ENCODE measurements at places on chromosomes 3 and 15.

GRCh38 chr3:72100601-72101187 is 315.7 kb upstream of the PROK2 start:
- H3K4me1 ChIP-seq = peaks cover 19% of the 10 kb centered on the region
- H3K4me3 ChIP-seq = peak overlapping the region; percentile 47
- peak overlapping the region; percentile 44 for H3K27ac ChIP-seq
- peak; percentile 86 for DNase-seq
- no peaks in the 10 kb centered on the region for H3K36me3 ChIP-seq
- no peaks in the 10 kb centered on the region for H3K27me3 ChIP-seq

- H3K4me3 ChIP-seq = peak within 1 kb of the TSS; percentile 84
- DNase-seq = no peak
- peak within 1 kb of the TSS; percentile 13 for H3K27ac ChIP-seq
Measured at GRCh38 chr3:54122324-54123002, at the start of gene CACNA2D3. TSS of gene CACNA2D3 (plus strand) at chr3:54122552.

DNA sequence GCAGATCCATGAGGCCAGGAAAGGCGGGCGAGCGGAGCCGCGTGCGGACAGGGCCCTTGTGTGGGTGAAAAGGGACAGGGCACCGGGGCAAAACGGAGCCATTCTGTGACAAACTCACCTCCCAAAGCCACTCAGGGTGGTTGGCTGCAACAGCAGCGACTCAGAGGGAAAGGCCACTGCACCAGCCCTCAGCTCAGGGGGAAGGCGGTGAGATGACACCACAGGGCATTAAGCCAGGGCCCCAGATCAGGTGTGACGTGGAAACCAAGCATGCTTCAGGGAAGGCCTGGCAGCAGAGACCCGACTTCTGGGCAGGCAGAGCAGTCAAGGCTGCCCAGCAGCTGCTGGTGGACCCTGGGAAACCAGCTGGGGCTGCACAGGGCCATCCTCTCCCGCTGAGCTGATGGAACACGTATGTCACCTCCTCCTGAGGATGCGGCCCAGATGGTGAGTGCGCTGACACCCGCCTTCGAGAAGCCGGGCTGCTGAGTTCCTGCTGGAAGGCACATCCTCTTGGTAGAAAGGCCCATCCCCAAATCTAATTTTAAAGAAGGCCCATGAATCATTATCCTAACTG is 82.3 kb downstream of the CHSY1 start:
- H3K4me3 ChIP-seq = no peak overlapping the region
- H3K27me3 ChIP-seq = no peaks in the 10 kb centered on the region
- DNase-seq = no peak
- peaks cover 10% of the 10 kb centered on the region for H3K36me3 ChIP-seq

DNA sequence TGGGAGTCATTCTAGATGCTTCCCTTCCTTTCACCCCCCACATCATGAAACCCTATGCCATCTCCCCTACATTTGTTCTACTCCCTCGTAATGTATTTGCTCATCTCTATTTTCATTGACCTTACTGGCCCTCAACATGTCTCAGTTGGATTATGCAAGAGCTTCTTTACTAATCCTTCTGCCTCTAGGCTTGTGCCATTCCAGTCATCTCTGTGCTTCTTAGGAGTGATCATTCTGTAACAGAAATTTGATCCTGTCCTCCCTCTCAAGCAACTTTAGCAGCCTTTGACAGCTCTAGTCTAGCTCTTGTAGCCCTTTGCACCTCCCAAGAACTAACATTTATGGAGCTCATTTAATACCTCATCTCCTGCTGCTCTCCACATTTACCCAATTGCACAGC is 64.7 kb downstream of the ISL2 start:
- H3K36me3 ChIP-seq = peaks cover 30% of the 10 kb centered on the region
- no peaks in the 10 kb centered on the region for H3K4me1 ChIP-seq
- no peak overlapping the region for H3K4me3 ChIP-seq

GRCh38 chr3:101827211-101828174 is 21.8 kb upstream of the NFKBIZ start:
- peak overlapping the region; percentile 63 for H3K4me3 ChIP-seq
- H3K27me3 ChIP-seq = no peaks in the 10 kb centered on the region

DNA sequence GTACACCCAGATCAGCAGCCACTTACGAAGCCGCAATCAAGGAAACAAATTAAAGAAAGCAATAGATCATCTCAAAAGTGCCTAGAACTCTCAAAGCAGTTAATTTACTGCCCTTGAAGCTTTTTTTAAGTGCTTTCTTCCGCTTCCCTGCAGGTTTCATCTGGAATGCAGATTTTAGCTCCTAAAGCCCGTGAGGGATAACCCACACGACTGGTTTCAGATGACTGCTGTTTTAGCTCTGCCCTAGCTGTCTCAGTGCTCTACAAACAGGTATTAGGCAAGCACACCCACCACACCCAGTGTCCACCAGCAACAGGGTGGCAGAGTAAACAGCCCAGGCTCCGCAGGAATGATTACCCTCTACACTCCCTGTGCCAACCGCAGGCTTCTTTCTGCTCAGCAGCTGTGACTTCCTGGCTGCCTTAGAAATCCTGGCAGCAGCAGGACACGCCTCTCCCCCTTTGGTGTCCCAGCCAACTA is 126.0 kb downstream of the FMN1 start:
- DNase-seq = no peak
- no peak overlapping the region for H3K4me3 ChIP-seq
- no peaks in the 10 kb centered on the region for H3K36me3 ChIP-seq
- no peaks in the 10 kb centered on the region for H3K4me1 ChIP-seq
- H3K27me3 ChIP-seq = no peaks in the 10 kb centered on the region
- no peak overlapping the region for H3K27ac ChIP-seq

DNA sequence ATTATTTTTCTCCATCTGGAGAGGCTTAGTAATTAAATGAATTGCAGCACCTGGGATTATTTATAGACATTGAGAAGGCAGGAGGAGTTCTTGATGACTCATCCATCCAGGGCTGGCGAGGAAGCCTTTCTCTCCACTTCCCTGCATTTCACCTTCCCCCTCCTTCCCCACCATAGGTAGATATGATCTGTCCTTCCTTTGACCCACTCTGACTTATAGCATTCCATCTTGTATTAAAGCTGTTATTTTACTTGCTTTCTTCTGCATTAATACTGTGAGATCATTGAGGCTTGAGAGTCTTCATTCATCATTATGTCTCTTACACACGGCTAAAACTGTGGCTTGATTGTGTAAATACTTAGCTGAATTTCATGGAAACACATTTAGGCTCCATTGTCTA is 288.8 kb downstream of the FEZF2 start:
- DNase-seq = no peak
- H3K4me1 ChIP-seq = peaks cover 2% of the 10 kb centered on the region
- H3K27ac ChIP-seq = no peak overlapping the region
- no peak overlapping the region for H3K4me3 ChIP-seq
- H3K36me3 ChIP-seq = no peaks in the 10 kb centered on the region

GRCh38 chr3:126570103-126570541 is 11.4 kb upstream of the C3orf22 start:
- DNase-seq = no peak
- H3K27me3 ChIP-seq = no peaks in the 10 kb centered on the region
- no peak overlapping the region for H3K4me3 ChIP-seq
- H3K4me1 ChIP-seq = no peaks in the 10 kb centered on the region
- no peak overlapping the region for H3K27ac ChIP-seq

- no peak for DNase-seq
- no peaks in the 10 kb centered on the region for H3K27me3 ChIP-seq
- no peak overlapping the region for H3K27ac ChIP-seq
- peaks cover 99% of the 10 kb centered on the region for H3K36me3 ChIP-seq
- H3K4me1 ChIP-seq = no peaks in the 10 kb centered on the region
- H3K4me3 ChIP-seq = no peak overlapping the region
Measured at GRCh38 chr15:23002920-23003319, 22.8 kb upstream of the CYFIP1 start.

GRCh38 chr3:143951351-143951971 is 20.2 kb upstream of the DIPK2A start:
- H3K27me3 ChIP-seq = no peaks in the 10 kb centered on the region
- H3K4me1 ChIP-seq = no peaks in the 10 kb centered on the region
- no peak for DNase-seq
- no peaks in the 10 kb centered on the region for H3K36me3 ChIP-seq

GRCh38 chr15:43794269-43795037 is 2.3 kb downstream of the SERF2 start:
- H3K27me3 ChIP-seq = no peaks in the 10 kb centered on the region
- no peak for DNase-seq
- H3K36me3 ChIP-seq = peaks cover 31% of the 10 kb centered on the region

GRCh38 chr3:113166719-113167492 is 44.5 kb upstream of the BOC start:
- H3K36me3 ChIP-seq = no peaks in the 10 kb centered on the region
- no peaks in the 10 kb centered on the region for H3K27me3 ChIP-seq
- no peak overlapping the region for H3K4me3 ChIP-seq

DNA sequence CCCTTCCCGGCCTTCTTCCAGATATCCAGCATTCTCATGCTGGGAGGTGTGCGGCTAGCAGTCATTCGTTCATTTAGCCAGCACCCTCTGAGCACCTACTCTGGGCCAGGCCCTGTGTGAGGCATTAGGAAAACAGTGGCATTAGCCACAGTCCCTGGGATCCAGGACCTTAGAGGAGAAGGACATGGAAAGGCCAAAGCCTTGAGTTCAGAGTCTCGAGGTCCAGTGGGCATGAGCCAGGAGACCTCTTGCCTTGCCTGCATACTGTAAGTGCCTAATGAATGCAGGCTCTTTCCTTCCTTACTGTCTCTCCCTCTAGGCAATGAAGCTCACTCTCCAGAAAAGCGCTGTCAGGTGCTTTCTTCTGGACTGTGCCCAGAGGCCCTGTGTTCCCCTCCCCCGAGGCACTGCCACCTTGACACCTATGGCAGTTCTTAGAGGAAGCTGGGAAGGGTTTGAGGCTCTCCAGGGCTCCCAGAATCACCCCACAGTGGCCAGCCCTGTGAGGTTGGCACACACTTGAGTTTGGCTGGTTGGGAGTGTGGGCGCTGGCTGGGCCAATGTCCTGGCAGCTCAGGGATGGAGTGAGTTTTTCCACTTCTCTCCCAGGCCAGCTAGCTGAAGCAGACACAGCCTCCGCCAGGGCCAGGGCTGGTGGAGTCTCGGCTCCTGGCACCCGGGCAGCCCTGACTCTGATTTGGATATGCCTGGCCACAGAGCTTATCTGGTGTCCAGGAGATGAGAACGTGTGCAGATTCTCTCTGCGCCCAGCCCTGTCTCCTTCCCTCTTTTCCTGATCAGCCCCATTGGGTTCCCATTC is 5.4 kb downstream of the CORO2B start:
- peak overlapping the region; percentile 45 for H3K27ac ChIP-seq
- H3K36me3 ChIP-seq = no peaks in the 10 kb centered on the region
- no peaks in the 10 kb centered on the region for H3K4me1 ChIP-seq
- no peaks in the 10 kb centered on the region for H3K27me3 ChIP-seq

GRCh38 chr15:67183443-67184169 is 70.9 kb downstream of the AAGAB start:
- no peak overlapping the region for H3K4me3 ChIP-seq
- H3K4me1 ChIP-seq = peaks cover 32% of the 10 kb centered on the region
- no peaks in the 10 kb centered on the region for H3K27me3 ChIP-seq

DNA sequence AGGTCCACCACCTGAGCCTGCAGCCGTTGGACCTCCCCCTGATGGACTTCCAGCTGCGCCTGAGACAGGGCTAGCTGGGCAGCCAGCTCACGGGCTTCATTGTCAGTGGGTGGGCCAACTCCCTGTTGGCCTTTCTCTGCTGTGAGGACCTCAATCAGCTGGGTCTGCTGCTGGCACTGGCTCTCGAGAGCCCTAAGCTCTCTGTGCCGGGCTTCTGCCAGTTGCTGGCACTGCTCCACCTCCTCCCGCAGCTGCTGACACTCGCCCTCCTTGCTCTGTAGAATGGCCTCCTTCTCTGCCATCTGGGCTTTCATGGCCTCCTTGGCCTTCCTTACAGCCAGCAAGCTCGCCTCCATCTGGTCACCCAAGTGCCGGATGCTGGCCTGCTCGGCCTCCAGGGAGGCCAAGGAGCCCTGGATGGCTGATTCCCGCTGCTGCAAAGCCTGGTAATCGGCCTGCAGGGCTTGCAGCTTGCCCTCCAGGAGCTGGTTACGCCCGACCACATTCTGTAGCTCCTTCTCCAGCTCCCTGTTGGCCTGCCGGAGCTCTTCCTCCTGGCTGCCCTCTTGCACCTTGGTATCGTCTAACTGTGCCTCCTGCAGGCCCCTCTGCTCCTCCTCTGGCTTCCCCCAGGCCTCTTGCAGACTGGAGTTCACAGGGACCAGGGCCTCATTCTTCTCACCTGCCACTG is 23.8 kb downstream of the CXCR6 start:
- DNase-seq = no peak
- H3K4me1 ChIP-seq = peaks cover 17% of the 10 kb centered on the region
- H3K36me3 ChIP-seq = peaks cover 91% of the 10 kb centered on the region

DNA sequence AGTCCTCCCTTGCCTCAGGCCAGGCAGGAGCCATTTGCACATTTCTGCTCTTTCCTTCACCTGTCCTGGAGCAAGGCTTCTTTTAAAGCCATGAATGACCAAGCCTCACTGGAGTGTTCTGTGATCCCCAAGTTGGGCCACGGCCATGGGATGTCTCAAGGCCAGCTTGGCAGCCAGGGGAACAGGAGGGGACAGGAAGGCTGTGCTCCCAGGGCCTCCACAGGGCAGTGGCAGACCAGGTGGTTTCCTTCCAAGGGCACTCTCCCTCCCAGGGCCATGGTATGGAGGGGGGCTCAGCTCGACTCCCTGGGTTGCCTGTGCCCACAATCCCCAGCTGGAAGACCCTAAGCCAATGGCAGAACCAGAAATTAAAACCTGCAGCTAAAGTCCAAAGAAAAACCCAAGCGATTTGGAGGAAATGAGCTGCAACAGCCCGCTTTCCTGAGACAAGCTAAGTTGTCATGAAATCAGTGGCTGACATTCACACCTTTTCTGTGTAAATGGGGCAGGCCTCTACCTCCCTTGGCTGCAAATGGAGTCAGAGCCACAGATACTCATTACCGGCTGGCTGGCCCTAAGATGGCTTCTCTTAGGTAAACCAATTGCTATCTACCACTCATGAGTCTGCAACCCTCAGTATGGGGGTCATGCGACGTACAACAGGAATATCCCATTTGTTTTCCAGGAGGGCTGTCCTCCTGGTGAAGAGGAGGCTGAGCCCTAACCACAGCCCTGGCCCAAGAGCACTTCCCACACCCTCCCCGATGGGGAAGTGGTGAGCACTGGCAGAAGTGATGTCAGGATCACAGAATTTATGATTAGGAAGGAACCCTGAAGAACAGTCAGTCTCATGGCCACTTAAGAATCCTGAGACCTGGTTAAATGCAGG is 83.3 kb downstream of the SNRK start:
- no peaks in the 10 kb centered on the region for H3K27me3 ChIP-seq
- no peak for DNase-seq
- peaks cover 23% of the 10 kb centered on the region for H3K36me3 ChIP-seq
- peaks cover 6% of the 10 kb centered on the region for H3K4me1 ChIP-seq
- no peak overlapping the region for H3K4me3 ChIP-seq

- no peaks in the 10 kb centered on the region for H3K27me3 ChIP-seq
- no peak overlapping the region for H3K27ac ChIP-seq
- H3K4me3 ChIP-seq = no peak overlapping the region
Measured at GRCh38 chr15:63858881-63859280, 25.1 kb upstream of the HERC1 start.

- H3K36me3 ChIP-seq = no peaks in the 10 kb centered on the region
- DNase-seq = no peak
- H3K27me3 ChIP-seq = no peaks in the 10 kb centered on the region
- no peak overlapping the region for H3K27ac ChIP-seq
- H3K4me1 ChIP-seq = no peaks in the 10 kb centered on the region
Measured at GRCh38 chr3:160879859-160880258, 123.8 kb downstream of the PPM1L start.

- H3K4me1 ChIP-seq = peaks cover 24% of the 10 kb centered on the region
- no peaks in the 10 kb centered on the region for H3K27me3 ChIP-seq
- H3K27ac ChIP-seq = no peak overlapping the region
Measured at GRCh38 chr15:40239404-40239692, 485 bp downstream of the PAK6 start.

- H3K27me3 ChIP-seq = no peaks in the 10 kb centered on the region
- DNase-seq = no peak
- H3K4me3 ChIP-seq = no peak overlapping the region
- no peak overlapping the region for H3K27ac ChIP-seq
Measured at GRCh38 chr3:126816986-126817777, 113.1 kb downstream of the CHCHD6 start.

All from tibial artery (tissue), 4 donors.